ENCODE measurements at places on chromosomes 3 and 15.

- no peak for DNase-seq
Observed at GRCh38 chr3:9347887-9348286, 15.0 kb upstream of the THUMPD3 start.

GRCh38 chr15:70267879-70268278 lies 170.2 kb upstream of the TLE3 start:
- no peak for DNase-seq

- no peak for DNase-seq
Observed at GRCh38 chr3:107241217-107241616, 136.0 kb upstream of the CCDC54 start.

- no peak for DNase-seq
Observed at GRCh38 chr3:65080432-65080831, 392.6 kb upstream of the ADAMTS9 start.

DNA sequence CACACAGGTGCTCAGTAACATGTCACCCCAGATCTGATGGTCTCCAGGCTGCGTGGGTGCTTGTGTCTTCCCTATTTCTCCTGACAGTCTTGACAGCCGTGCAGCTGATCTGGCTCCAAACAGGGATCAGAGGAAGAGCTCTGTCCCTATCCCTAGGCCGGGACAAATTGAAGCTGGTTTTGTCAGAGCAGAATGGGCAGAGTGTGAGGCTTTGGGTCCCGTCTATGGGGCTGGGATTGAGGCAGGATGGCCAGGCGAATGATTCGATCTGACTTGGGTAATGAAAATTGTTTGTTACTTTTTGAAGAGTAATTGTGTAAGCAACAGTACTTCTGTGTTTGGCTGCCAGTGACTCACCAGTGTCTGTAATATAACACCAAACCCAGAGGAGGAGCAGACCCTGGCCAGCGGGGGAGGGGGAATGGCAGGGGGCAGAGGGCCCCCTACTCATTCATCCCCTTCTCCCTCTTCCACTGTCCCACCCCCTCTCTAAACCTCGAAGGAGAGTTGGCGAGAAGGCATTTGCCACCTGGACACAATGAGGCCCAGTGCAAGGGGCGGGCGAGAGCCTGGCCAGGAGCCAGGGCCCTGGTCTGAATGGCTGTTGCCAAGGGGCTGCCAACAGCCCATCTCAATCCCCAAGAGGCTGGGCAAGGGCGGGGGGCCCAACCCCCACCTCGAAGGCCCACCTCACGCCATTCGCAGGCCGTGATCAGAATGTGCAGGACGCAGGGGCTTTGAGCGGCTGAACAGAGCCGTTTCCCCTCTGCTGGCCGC lies 4.9 kb upstream of the MAGEF1 start:
- no peak for DNase-seq

DNA sequence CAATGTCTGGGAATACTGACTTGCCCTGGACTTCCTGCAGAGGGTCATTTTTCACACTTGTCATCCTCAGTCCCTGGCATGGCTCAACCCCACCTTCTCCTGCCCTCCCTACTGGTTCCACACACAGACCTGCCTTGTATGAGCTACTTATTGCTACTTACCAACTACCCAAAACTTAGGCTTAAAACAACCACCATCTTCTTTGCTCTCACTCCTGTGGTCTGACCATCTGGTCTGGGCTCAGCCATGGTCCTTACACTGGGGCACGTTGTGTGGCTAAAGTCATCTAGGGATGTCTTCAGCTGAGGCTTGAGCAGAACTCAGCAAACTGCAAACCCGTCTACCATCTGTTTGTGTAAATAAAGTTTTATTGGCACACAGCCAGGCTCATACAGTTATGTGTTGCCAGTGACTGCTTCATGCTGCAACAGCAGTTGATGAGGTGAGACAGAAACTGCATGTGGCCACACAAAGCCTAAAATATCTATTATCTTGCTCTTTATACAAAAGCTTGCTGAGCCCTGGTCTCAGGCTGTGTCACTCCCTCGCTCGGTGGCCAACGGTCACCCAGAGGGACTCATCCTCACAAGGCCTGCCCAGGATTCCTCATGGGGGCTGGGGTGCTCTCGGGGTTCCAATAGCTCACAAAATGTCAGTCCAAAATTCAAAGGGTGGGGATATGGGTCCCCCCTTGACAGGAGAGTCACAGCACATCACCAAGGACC lies 43.5 kb downstream of the KLF15 start:
- no peak for DNase-seq

GRCh38 chr3:16461463-16462245 lies 51.8 kb downstream of the RFTN1 start:
- DNase-seq, result no peak

GRCh38 chr3:150414959-150415358 lies 6.9 kb downstream of the TSC22D2 start:
- DNase-seq, result no peak

DNA sequence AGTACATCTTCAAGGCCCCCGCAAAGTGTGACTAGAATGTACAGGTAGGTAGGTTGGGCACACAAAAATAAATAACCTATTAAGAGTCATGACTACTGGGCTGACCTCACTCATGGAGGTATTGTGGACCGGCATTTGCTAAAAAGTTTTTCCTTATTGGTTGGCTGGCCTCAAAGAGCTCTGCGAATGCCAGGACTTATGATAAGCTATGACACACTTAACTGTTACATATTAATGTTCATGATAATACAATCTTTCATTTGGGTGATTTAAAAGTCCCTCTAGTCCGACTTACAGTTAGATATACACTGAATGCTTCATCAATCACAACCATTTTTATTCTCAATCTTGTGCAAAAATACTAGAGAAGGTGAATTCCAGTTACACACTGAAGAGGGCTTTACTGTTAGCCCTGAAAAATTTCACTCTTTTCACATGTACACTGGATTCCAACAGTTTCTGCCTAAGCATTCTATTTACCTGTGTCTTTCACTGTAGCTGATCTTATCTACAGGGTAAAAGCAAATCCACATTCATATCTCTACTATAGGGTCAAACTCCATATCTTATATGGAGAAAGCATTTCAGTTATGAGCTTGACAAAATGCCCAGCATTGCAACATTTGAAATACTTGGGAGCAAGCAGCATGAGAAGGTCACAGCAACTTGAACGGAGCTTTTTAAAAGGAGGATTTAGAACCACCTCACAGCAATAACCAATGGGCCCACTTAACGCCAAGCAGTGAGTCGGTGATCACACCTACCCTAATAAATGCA lies 329.1 kb downstream of the FOXP1 start:
- no peak for DNase-seq

GRCh38 chr3:108453565-108453964 lies 56.8 kb downstream of the MYH15 start:
- no peak for DNase-seq

GRCh38 chr3:82939491-82940097 lies 1178.1 kb upstream of the GBE1 start:
- no peak for DNase-seq

DNA sequence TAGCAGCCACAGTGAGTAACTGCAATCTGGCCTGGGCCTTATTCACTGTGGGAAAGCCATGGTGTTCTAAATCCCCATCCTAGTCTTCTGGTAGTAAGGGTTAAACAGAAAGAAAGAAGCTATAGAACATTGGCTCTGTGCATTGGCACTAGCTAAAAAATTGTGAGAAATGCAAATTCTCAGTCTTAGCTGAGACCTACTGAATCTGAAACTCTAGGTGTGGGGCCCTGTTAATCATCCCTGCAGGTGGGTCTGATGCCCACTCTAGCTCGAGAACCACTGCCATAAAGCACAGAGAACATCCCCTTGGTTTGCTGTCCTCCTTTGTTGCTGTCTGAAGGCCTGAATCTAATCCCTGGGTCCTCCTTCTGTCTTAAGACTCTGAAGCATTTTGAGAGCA lies 59.3 kb downstream of the MEIS2 start:
- no peak for DNase-seq

Measured in stimulated activated CD8-positive, alpha-beta memory T cell treated with anti-CD3 and anti-CD28 coated beads, Interleukin-7, amount 100 ng/mL, for 4 hours (primary cell).